ENCODE measurements at places on chromosomes 6 and 20.

DNA sequence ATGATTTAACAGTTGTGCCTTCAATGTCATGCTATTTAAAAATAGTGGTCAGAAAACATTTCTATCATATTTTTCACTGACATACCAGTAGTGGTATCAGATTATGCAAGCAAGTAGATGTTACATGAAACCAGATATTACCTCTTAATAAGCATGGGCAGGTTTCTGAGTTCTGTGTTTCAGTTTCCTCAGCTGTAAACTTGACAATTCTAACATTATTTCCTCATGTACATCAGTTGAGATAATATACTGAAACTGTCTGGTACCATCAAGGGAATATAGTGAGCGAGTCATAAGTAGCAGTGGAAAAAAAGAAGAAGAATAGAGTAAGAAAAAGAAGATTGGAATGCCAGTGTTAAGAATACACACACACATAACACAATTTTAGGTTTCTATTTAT is 477.9 kb upstream of the MANEA start:
- no peak for DNase-seq

- DNase-seq: no peak
These were observed 30.7 kb upstream of the ZBP1 start for GRCh38 chr20:57650756-57651483.

- DNase-seq: no peak
These were observed 102.0 kb downstream of the ERMARD start for GRCh38 chr6:169853196-169854082.

- no peak for DNase-seq
These were observed 155.7 kb downstream of the CARMIL1 start for GRCh38 chr6:25434921-25435320.

GRCh38 chr6:53878808-53879207 is 84.0 kb downstream of the LRRC1 start:
- DNase-seq: no peak

GRCh38 chr6:156881687-156882629 is 104.8 kb downstream of the ARID1B start:
- DNase-seq: no peak

DNA sequence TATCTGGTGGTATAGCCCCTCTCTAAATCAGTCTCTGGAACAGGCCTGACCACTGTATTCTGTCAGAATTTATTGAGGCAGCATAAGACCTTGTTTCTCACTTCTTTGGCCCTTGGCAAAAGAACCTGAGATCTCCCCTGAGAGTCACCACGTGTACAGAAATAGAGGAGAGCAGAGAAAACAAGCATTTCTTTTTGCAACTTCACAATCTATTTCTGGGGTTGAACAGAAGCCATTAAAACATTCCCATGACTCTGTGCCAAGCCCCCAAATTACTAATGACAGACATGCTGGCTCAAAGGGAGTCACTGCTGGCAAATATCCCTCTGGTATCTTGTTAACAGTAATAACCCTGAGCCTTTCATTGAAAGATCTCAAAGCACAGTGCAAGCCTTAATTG is 395.3 kb downstream of the MAFB start:
- DNase-seq: no peak
